GM12891 (cell line): ENCODE measurements at places on chromosomes 2 and 18.
A peak's percentile ranks its signal among the peaks of the same experiment; 100 is the strongest.

- DNase-seq: no peak
These were observed 4.3 kb downstream of the AAK1 start for GRCh38 chr2:69639266-69639665.

- no peak for DNase-seq
These were observed 536.1 kb downstream of the SLC4A3 start for GRCh38 chr2:220163486-220163885.

DNA sequence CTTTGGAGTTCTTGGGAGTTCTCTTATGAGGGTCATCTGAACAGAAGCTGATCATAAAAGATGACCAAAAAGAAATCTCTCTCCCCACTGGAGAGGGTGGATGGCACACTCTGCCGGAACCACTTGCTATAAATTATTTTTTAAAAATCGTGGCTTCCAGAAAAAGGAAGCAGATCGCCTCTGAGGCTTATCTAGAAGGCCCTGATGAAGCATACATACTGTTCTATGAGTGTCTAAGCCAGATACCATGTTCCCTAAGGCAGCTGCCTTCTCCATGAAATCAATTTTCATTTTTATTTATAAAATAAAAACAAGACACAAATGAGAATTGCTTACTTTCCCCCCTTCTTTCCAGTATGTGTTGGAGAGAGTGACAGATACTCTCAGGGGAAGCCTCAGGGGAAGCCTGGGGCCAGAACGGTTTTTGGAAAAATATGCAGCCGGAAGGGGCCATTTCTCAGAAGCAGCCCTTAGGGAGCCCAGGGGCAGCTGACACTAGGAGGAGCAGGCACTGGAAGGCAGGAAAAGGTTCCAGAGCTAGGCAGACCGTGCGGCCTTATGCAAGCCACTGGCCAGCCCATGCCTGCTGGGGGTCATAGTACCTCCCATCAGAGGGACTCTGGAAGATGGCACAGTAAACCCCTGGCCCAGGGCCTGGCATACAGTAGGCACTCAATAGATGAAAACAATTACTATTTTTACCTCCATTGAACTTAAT is 130.6 kb downstream of the CABLES1 start:
- DNase-seq: no peak

DNA sequence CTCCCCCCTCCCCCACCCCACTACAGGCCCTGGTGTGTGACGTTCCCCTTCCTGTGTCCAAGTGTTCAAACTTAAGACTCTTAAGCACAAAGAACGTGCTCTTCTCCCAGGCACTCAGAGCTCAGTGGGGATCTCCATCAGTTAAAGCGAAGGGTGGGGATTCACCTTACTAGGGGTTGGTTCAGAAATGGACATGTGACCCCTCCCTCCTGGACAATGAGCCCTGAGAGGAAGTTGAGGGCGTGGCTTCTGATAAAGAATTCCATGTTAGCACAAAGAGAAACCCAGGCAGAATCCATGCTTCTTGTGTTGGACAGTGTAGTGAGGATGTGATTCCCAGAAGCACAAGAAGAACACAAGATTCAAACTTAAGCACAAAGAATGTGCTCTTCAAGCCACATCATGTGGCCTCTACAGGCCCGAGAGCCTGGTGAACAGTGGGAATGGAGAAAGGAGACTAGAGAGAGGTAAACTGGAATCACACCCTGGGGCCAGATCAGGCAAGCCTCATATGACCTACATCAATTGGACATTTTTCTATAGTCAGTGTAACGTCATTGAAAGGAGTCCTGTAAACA is 78.1 kb upstream of the TTC39C start:
- DNase-seq: no peak

- DNase-seq: no peak
These were observed 205.5 kb downstream of the RNF152 start for GRCh38 chr18:61687317-61687716.

GRCh38 chr2:182682210-182682609 is 33.8 kb upstream of the DNAJC10 start:
- no peak for DNase-seq

DNA sequence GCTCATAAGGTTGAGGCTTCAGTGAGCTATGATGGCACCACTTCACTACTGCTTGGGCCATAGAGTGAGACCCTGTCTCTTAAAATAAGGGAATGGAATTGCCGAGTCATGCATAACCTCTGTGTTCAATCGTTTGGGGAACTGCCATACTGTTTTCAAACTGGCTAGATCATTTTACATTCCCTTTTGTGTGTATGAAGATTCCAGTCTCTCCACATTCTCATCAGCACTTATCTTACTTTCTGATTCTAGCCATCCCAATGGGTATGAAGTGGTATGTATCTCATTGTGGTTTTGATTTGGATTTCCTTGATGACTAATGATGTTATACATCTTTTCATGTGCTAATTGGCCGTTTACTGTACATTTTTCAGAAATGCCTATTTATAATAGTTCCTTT is 23.7 kb downstream of the MARCHF7 start:
- no peak for DNase-seq

DNA sequence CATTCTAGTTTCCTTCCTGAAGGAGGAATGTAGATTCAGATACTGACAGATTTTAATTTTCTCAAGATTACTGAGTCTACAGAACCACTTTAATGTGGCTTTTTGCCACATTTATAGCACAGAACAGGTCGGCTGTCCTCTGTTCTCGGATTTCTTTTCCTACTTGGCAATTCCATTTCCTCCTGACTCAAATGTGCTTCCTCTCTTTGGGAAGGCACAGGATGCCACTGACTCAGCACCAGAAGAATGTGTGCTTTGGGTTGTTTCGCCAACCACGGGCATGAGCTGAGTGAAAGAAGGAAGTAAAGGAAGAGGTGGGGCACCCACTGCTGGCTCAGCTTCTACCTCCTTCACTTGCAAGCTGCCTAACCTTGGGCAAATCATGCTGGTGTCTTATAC is 970.6 kb upstream of the ACVR2A start:
- DNase-seq: no peak

- no peak for DNase-seq
These were observed 57.0 kb upstream of the ZC3H15 start for GRCh38 chr2:186429104-186429503.

DNA sequence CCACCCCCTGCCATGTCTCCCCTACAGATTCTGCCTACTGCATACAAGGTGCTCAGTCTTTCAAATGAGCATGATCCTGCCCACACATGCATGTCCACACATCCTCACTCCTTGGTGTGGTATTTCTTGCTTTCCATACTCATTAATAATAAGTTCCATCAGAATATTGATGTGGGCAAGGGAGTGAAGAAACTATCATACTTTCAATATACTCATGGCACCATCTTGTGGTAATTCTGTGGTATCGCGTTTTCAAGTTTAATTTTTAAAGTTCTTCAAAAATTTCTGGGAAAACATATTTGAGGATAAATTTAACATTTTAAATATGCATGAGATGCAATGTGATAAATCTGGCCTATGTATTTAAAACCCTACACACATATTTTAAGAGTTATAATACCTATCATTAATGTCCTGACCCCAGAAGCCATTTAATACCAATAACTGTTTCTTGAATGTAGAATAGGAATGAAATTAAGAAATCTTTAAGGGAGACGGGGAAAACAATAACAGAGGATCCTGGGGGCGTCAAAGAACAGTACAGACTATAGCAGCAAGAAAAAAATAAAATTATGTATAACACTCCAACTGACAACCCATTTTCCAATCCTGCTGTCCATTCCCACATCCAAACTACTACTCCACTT is 110.1 kb downstream of the ZNF385B start:
- DNase-seq: no peak

DNA sequence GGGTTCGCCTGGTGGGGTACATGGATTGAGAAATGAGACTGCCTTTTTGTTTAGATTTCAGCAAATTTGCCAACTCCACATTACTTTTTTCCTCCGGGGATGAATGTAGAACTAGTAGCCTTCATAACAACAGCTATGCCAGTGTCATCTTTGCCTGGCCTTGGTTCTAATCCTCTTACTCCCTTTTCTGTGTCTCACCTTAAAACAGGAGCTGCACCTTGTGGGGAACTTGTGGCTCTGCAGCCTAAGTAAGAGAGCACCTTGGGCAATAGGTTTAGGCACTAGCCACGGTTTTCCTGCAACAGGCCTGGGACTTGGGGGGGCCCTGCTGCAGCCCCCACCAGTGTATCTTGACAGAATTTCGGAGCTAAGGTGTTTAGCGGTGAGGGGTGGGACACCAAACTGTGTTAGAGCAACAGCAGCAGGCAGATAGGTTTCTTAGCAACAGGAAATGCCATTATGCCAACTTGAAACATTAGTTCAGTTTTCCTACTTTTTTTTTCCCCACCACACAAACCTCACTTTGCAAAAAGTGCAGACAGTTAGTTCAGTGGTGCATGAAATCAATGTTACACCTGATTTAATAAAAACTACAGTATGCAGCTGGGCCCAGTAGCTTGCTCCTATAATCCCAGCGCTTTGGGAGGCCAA is 173.7 kb downstream of the PRKCE start:
- no peak for DNase-seq

GRCh38 chr2:148814143-148814859 is 60.7 kb upstream of the KIF5C start:
- no peak for DNase-seq

GRCh38 chr2:67917332-67918054 is 145.3 kb downstream of the C1D start:
- no peak for DNase-seq

- no peak for DNase-seq
These were observed 299.4 kb downstream of the ZNF521 start for GRCh38 chr18:25052511-25052921.

DNA sequence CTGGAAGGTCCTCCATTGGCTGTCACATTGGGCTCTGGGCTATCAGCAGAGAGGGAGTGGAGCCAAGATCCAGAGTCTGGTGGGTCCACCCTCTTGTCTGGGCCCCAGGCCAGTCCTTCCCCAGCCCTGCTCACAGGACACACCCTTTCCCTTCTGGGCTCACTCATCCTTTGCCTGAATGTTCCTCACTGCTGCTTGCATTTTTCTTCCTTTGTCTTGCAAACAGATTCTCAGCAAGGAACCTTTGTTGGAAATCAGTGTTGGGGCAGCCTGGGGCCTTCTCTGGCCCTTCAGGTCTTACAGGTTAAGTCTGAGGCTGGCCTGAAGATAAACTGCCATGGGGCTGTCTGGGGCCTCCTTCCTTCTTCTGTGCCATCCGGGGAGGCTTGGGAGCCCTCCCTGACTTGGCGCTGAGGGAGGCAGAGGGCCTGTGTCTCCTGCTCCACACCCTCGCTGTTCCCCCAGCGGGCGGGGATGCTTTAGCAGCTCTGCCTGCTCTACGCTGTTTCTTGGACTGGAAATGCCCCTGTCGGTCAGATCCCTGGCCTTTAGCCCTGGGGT is 11.5 kb upstream of the CELF4 start:
- DNase-seq: no peak

DNA sequence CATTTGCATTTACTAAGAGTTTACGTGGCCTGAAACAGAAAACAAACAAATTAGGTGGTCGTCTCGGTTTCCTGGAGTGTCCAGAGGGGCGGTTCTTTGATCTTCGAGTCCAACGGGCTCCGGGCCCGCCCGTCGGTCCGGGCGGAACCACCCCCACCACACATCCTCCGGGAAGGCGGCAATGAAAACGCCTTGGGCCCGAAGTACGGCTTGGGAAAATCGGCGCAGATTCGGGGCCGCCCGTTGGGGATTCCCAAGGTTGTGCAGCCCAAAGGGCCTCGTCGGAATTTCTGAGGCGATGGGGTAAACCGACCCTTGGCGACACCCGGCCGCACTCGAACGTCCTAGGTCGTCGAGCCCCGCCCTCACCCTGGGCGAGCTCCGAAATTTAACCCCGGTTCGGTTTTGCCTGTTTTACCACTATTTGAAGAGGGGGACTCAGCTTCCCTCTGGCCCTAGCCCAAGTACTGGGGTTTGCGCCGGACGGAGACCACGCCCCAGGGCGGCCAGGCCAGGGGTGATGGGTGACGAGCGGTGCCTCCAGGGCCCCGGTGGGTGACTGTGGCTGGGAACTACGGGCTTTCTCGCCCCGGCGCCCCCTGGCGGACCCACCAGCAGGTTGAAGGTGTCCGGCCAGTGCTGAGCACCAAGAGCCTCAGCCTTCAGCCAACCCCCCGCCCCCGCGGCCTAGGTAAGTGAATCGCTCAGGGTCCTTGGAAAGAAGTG is 1.9 kb upstream of the CFAP53 start:
- DNase-seq: peak; percentile 72

DNA sequence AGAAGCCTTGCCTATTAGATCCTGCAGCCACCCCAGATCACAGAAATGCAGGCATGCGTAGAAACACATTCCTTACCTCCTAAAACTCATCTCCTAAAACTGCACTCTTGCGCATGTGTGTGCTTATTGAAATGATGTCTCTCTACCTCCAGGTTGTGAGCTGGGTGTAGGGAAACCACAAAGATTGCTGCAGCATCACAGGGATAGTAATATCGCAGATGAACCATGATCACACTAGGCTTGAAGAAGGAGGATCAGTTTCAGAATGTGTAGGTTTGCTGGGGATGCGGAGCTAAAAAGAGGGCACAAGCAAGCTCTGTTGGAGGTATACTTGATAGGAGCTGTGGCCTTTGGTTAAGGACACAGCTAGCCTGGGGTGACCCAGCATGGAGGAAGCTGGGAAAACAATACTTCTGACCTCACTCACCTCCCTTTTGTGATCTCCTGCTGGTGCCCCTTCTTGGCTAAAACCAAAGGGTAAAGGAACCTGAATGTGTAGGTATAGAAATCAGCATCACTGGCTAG is 118.8 kb downstream of the SETBP1 start:
- DNase-seq: no peak

DNA sequence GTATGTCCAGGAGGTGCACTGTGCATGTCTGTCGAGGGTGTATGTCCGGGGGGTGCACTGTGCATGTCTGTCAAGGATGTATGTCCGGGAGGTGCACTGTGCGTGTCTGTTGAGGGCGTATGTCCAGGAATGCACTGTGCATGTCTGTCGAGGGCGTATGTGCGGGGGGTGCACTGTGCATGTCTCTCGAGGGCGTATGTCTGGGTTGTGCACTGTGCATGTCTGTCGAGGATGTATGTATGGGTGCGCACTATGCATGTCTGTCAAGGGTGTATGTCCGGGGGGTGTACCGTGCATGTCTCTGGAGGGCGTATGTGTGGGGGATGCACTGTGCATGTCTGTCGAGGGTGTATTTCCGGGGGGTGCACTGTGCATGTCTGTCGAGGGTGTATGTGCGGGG is 249.3 kb upstream of the MYT1L start:
- DNase-seq: no peak

DNA sequence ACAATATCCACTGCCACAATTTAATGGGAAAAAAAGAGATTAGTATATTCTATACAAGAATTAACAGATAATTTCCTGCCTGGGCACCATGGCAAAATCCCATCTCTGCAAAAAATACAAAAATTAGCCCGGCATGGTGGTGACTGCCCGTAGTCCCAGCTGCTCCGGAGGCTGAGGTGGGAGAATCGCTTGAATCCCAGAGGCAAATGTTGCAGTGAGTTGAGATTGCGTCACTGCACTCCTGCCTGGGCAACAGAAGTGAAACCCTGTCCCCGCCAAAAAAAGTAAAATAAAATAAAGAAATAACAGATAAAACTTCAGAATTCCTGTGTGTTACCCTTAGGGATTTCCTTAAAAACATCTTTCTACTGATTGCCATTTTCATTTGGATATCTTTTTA is 1194.8 kb upstream of the PIK3C3 start:
- DNase-seq: no peak

- no peak for DNase-seq
These were observed 21.8 kb upstream of the CNRIP1 start for GRCh38 chr2:68341583-68341982.
